Thyroid gland (tissue), 4 donors: ENCODE measurements at places on chromosomes 1 and 21. TPM values are rescaled to one million over a fixed set of nuclear protein-coding genes. Genes with fewer than 3 reads are reported as not detected.

The KIF1B gene
- total RNA-seq, result 54.8 TPM

The PAX7 gene
- not detected for total RNA-seq

The MASP2 gene
- total RNA-seq, result not detected

The CNIH3 gene
- total RNA-seq, result 5.1 TPM

The TNFAIP8L2 gene
- 4.2 TPM for total RNA-seq

DNA sequence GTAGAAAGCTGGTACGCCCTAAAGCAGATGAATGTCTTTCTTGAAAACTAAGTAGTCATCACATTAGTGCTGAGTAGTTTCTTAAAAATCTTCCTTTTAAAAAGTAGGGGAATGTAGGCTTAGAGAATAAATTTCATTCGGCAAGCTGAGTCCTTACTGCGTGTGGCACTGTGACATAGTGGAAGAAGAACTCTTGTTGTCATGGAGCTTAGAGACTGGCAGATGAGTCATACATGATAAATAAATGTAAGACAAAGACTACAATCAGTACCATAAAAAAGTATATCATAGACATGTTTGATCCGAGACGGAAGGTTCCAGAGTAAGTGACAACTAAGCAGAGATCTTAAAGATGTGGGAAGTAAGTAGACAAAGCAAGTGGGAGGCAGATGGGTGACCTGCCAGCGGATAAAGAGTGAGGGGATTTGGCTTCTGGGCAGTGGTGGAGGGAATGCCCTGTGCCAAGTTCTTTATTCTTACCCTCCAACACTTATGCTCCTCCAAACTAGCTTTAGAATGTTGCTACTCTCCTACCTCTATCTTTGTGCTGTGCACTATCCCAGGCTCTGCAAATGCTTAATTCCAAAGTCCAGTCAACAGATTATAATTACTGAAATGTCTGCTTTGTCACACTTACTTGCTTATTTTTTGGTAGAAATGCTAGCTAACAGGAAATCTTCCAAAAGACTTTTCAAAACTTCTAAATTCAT, 608.5 kb upstream of the USP24 start:
- DNase-seq, result no peak
- peaks cover 3% of the 10 kb centered on the region for H3K4me1 ChIP-seq
- no peaks in the 10 kb centered on the region for H3K36me3 ChIP-seq
- H3K27ac ChIP-seq, result no peak overlapping the region
- H3K4me3 ChIP-seq, result no peak overlapping the region
- H3K27me3 ChIP-seq, result no peaks in the 10 kb centered on the region

DNA sequence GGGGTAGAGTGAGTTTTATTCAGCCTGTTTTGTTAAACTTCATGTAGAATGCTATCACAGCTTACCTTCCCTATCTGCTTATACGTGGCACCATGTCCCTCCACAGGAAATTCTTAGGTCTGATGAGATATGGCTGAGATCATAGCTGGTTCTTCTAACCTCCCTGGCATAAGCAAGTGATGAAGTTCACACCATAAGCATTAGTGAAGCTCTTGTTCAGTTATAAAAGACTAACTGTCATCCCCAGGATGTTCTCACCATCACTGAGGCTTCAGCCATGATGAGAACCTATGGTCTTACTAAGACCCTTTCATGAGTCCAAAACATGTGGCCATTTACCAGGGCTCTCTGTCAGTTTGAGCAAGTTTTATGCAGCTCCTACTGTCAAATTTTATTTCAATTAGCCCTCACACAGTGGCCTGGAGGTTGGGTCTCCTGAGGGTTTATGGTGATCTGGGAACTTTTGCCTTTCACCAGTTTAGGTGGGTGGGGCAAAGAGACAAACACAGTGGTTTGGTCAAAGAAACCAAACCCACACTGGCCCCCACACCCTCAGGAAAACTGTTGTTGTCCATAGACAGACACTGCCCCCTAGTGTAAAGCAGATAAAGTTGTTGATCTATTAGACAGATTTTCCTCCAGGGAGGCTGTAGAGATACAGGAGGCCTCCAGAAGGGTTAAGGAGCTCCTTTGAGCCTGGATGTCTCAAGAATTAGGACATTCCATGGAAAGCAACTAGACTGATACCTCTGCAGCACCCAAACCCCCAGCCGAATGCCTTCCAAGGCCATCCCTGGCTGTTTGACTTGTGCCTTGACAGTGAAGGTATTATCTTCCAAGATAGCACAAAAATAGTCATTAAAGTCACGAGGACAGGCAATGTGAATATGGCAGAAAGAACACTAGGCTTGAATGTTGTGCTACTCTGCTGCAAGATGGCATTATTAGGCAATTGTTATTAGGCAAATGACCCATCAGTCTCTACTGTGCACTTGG, 5.0 kb downstream of the SLC22A15 start:
- peak; percentile 22 for DNase-seq
- no peaks in the 10 kb centered on the region for H3K4me1 ChIP-seq
- H3K27ac ChIP-seq, result no peak overlapping the region
- H3K27me3 ChIP-seq, result no peaks in the 10 kb centered on the region
- no peak overlapping the region for H3K4me3 ChIP-seq

DNA sequence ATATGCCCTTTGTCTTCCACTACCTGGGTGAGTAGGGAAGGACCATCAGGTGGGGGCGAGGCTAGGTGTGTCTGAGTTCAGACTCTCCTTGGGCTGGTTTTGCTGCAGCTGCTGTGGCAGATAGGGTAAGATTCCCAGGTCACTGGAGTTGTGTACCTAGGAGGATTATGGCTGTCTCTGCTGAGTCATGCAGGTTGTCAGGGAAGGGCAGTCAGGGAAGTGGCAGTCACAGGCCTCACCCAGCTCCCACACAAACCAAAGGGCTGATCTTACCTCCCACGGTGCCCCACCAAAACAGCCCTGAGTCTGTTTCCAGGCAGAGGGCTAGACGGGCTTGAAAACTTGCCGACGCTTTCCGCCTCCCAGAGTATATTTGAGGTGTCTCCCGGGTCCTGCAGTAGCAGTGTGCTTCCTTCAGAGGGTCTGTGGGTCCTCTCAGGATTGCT, 201.6 kb upstream of the PLXNA2 start:
- H3K27ac ChIP-seq, result no peak overlapping the region
- no peaks in the 10 kb centered on the region for H3K27me3 ChIP-seq
- H3K4me3 ChIP-seq, result no peak overlapping the region
- H3K4me1 ChIP-seq, result no peaks in the 10 kb centered on the region

DNA sequence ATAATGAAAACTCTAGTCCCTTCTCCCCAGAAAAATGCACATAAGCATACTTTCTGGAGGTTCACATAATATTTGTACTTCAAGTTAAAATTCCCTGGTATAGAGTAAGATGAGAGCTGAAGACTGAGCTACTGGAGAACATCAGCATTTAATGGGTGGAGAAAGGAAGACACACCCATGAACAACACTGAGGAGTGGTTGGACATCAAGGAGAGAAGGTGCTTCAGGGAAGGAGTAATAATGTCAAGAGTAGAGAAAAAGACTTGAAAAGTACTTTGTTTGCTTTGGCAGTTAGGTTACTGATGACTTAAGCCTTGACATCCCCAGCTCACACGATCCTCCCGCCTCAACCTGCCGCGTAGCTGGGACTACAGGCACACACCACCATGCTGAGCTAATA, 21.9 kb downstream of the PEA15 start:
- H3K4me3 ChIP-seq, result no peak overlapping the region
- DNase-seq, result no peak
- H3K27ac ChIP-seq, result no peak overlapping the region
- H3K27me3 ChIP-seq, result no peaks in the 10 kb centered on the region

- no peak overlapping the region for H3K4me3 ChIP-seq
- no peak overlapping the region for H3K27ac ChIP-seq
- no peaks in the 10 kb centered on the region for H3K36me3 ChIP-seq
- H3K27me3 ChIP-seq, result no peaks in the 10 kb centered on the region
Measured at GRCh38 chr21:26806801-26807295, 38.4 kb downstream of the ADAMTS1 start.

GRCh38 chr1:102050556-102050955, 53.8 kb upstream of the OLFM3 start:
- DNase-seq, result no peak
- no peak overlapping the region for H3K27ac ChIP-seq
- H3K4me1 ChIP-seq, result peaks cover 28% of the 10 kb centered on the region
- no peaks in the 10 kb centered on the region for H3K36me3 ChIP-seq
- H3K27me3 ChIP-seq, result no peaks in the 10 kb centered on the region

- H3K4me3 ChIP-seq, result no peak overlapping the region
- no peaks in the 10 kb centered on the region for H3K36me3 ChIP-seq
- DNase-seq, result no peak
Measured at GRCh38 chr21:40760821-40761220, 86.1 kb downstream of the DSCAM start.

DNA sequence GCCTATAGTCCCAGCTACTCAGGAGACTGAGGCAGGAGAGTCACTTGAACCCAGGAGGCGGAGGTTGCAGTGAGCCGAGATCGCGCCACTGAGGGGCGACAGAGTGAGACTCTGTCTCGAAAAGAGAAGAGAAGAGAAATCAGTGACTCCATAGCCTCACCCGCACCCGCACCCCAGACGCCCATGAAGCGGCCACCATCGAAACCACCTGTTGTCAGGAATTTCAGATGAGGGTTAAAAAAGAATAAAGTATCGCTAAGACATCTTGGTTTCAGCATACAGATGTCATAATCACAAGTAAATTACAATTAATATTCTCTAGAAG, 47.4 kb downstream of the NPHP4 start:
- DNase-seq, result no peak
- H3K4me1 ChIP-seq, result peaks cover 4% of the 10 kb centered on the region
- no peak overlapping the region for H3K4me3 ChIP-seq
- no peak overlapping the region for H3K27ac ChIP-seq
- no peaks in the 10 kb centered on the region for H3K27me3 ChIP-seq
- H3K36me3 ChIP-seq, result peaks cover 24% of the 10 kb centered on the region
